Epithelial cell of alveolus of lung (primary cell): ENCODE measurements at places on chromosomes 3 and 15. TPM values are rescaled to one million over a fixed set of nuclear protein-coding genes. Genes with fewer than 3 reads are reported as not detected.

The SLC22A13 gene
- total RNA-seq = 0.26 and 1.6 TPM in 2 replicates

The IQCF2 gene
- total RNA-seq = not detected in 2 replicates

The BCHE gene
- total RNA-seq = 28.6 and 30.5 TPM in 2 replicates

The NR2E3 gene
- total RNA-seq = not detected in 2 replicates

The TTLL13 gene
- 0.08 TPM in 1 of 2 replicates, not detected in the other for total RNA-seq

The TAGLN3 gene
- 3.2 TPM in 1 of 2 replicates, not detected in the other for total RNA-seq

The BOC gene
- 10.0 and 17.5 TPM in 2 replicates for total RNA-seq

The PIF1 gene
- total RNA-seq = 4.5 and 6.2 TPM in 2 replicates

The C2CD4B gene
- total RNA-seq = 0.13 and 4.1 TPM in 2 replicates

The C3orf49 gene
- not detected in 2 replicates for total RNA-seq

The RHOV gene
- not detected in 2 replicates for total RNA-seq

The TEX55 gene
- not detected in 2 replicates for total RNA-seq

The WDR76 gene
- total RNA-seq = 5.6 and 15.8 TPM in 2 replicates

The PARP6 gene
- 12.4 and 28.2 TPM in 2 replicates for total RNA-seq

The WDR72 gene
- total RNA-seq = not detected in 2 replicates

The EPHB1 gene
- total RNA-seq = 0.24 and 0.65 TPM in 2 replicates

The GPR160 gene
- 0.39 TPM in 1 of 2 replicates, not detected in the other for total RNA-seq

The SLC9A9 gene
- total RNA-seq = 5.3 and 17.0 TPM in 2 replicates

The ALCAM gene
- 13.6 and 69.0 TPM in 2 replicates for total RNA-seq

The SLC22A14 gene
- total RNA-seq = 0.40 TPM in 1 of 2 replicates, not detected in the other

The SAMMSON gene
- 1.5 TPM in 1 of 2 replicates, not detected in the other for total RNA-seq

The KCNH8 gene
- total RNA-seq = not detected in 2 replicates

The GXYLT2 gene
- total RNA-seq = 29.0 and 33.0 TPM in 2 replicates

The GCSAM gene
- total RNA-seq = not detected in 2 replicates

The SLC28A2 gene
- not detected in 2 replicates for total RNA-seq

The HDAC11 gene
- total RNA-seq = 7.0 and 16.9 TPM in 2 replicates

The P2RY1 gene
- 1.4 and 8.8 TPM in 2 replicates for total RNA-seq

The CALML4 gene
- 0.39 and 0.88 TPM in 2 replicates for total RNA-seq

The NR1I2 gene
- total RNA-seq = not detected in 2 replicates

The PRR23E gene
- total RNA-seq = not detected in 2 replicates

The ACKR4 gene
- total RNA-seq = not detected in 2 replicates

The UNC13C gene
- total RNA-seq = not detected in 2 replicates

The CADPS gene
- 1.9 and 5.6 TPM in 2 replicates for total RNA-seq

The FANCD2OS gene
- total RNA-seq = not detected in 2 replicates

The MYZAP gene
- total RNA-seq = 0.72 and 0.78 TPM in 2 replicates

The SEMA3F gene
- total RNA-seq = 12.4 and 40.2 TPM in 2 replicates

The GOLGA8G gene
- total RNA-seq = not detected in 2 replicates

The NOX5 gene
- 0.39 TPM in 1 of 2 replicates, not detected in the other for total RNA-seq
